ENCODE measurements at places on chromosomes 12 and 14. TPM values are rescaled to one million over a fixed set of nuclear protein-coding genes. Genes with fewer than 3 reads are reported as not detected.

Gene SLCO1B1
- not detected for total RNA-seq

Gene SSPN
- 15.6 TPM for total RNA-seq

Gene MED13L
- total RNA-seq, result 147 TPM

Gene MYH6
- 3.4 TPM for total RNA-seq

Gene CACNA2D4
- total RNA-seq, result 5.5 TPM

Gene SMARCD1
- 44.0 TPM for total RNA-seq

Gene MYL2
- not detected for total RNA-seq

Gene KRT6C
- not detected for total RNA-seq
